ENCODE measurements at places on chromosomes 2 and 18. TPM values are rescaled to one million over a fixed set of nuclear protein-coding genes. Genes with fewer than 3 reads are reported as not detected.

KLHL30 gene
- not detected for total RNA-seq

LAMA3 gene
- 4.7 TPM for total RNA-seq

DSC1 gene
- not detected for total RNA-seq

ARHGEF33 gene
- 0.11 TPM for total RNA-seq

TMEM169 gene
- total RNA-seq, result 0.14 TPM

UGT1A5 gene
- not detected for total RNA-seq

FAM117B gene
- total RNA-seq, result 1.8 TPM

GKN1 gene
- total RNA-seq, result not detected

GREB1 gene
- total RNA-seq, result 0.07 TPM

RTP5 gene
- not detected for total RNA-seq

PAX3 gene
- total RNA-seq, result not detected

CASP8 gene
- total RNA-seq, result 14.0 TPM

CEP68 gene
- 16.4 TPM for total RNA-seq

HTR2B gene
- total RNA-seq, result 6.1 TPM

CFAP65 gene
- under 0.01 TPM for total RNA-seq

STARD6 gene
- 0.33 TPM for total RNA-seq

ZSWIM2 gene
- total RNA-seq, result not detected

ADAM23 gene
- 15.3 TPM for total RNA-seq

SH2D6 gene
- total RNA-seq, result 0.13 TPM

All from pulmonary artery endothelial cell (primary cell).